Dermis microvascular lymphatic vessel endothelial cell (primary cell): ENCODE measurements at places on chromosomes 6 and 20. TPM values are rescaled to one million over a fixed set of nuclear protein-coding genes. Genes with fewer than 3 reads are reported as not detected.
A peak's percentile ranks its signal among the peaks of the same experiment; 100 is the strongest.

OXT gene
- total RNA-seq, result not detected in 2 replicates

BCLAF1 gene
- total RNA-seq, result 67.3 and 71.1 TPM in 2 replicates

- no peak for DNase-seq
These were observed 213.5 kb upstream of the PLN start for GRCh38 chr6:118334634-118335033.

DLGAP4 gene
- total RNA-seq, result 7.8 and 19.5 TPM in 2 replicates

DNA sequence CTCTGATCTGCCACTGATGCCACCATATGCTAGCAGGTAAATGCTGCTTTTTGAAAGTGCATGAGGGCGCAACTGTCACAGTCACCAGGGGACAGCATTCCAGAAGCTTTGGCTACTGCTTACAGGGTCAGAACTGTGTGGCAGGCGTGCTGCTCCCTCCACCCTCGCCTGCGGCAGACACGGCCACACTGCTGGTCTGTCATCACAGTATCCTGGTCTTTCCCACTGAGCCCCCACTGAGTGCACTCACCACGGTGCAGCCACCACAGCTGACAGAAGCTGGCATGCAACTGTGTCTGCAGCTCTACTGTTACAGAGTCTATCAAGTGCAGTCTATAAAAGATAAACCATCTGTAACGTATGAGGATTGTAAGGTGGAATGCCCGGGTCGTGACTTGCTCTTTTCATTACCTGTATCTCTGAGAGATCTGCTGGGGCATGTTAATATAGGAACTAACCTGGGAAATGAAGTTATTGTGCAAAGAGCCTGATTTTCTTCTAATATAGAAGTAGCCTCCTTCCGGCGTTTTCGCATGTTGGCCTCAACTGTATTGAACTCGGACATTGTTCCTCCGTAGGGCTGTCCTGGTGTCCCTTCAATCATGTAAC, 24.5 kb downstream of the GCLC start:
- no peak for DNase-seq

FAM217A gene
- not detected in 2 replicates for total RNA-seq

SPEF1 gene
- under 0.01 TPM in 1 of 2 replicates, not detected in the other for total RNA-seq

- no peak for DNase-seq
These were observed 13.8 kb downstream of the NQO2 start for GRCh38 chr6:3013486-3013885.

- DNase-seq, result no peak
These were observed 1.9 kb downstream of the AAR2 start for GRCh38 chr20:36238153-36238552.

FOXF2 gene
- not detected in 2 replicates for total RNA-seq

SLC16A10 gene
- total RNA-seq, result under 0.01 TPM in 1 of 2 replicates, not detected in the other

LPIN3 gene
- 0.13 and 0.77 TPM in 2 replicates for total RNA-seq

- DNase-seq, result no peak
These were observed 6.8 kb upstream of the JAG1 start for GRCh38 chr20:10680571-10680970.

DNA sequence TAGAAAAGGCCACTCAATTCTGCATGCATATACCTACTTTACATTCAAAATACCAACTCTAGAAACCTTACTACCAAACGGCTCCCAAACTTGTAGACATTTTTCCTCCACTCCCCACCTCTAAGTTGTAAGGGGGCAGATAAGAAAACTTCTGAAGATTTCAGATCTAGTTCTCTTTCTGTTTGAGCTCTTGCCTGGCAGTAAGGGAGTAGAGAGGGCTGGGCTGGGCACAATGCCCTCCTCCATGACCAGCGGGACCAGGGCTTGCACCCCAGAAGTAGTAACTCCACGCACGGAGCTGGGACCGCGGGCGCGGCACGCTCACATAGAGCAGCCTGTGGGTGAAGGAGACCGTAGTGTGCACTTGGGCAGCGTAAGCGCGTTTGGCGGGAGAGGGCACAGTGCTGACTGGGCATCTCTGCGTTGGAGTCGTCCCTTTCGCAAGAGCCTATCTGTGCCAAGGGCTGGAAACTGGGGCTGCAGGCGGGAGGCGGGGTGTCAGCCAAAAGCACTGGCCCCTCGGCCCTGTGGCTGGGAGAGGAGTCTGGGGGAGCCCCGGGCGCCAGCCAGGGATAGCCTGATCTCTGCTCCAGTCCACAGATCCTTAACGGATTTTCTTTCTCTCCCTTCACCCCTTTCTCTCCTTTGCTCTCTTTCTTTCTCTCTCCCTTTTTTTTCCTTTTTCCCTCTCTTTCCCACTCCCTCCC, 32.4 kb downstream of the PHACTR1 start:
- DNase-seq, result no peak

GRCh38 chr6:36357872-36358225, 21.2 kb upstream of the BNIP5 start:
- DNase-seq, result no peak

DNA sequence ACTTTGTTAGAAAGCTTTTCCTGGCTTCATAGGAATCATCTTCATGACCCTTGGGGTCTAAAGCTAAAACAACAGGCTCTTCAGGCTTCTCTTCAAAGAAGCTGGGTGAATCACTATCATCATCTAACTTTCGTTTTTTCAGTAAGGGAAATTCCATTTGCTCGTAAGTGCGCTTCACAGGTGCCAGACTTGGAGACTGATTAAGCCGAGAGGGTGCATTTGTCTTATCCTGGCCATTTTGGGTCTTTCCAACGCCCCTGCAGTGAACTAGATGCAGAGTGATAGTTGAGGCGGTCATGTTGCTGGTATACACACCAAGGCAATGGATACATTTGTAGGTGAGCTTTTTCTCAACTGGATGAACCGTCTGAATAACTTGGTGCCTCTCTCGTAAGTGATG, 38.8 kb downstream of the ADNP start:
- DNase-seq, result no peak

DNA sequence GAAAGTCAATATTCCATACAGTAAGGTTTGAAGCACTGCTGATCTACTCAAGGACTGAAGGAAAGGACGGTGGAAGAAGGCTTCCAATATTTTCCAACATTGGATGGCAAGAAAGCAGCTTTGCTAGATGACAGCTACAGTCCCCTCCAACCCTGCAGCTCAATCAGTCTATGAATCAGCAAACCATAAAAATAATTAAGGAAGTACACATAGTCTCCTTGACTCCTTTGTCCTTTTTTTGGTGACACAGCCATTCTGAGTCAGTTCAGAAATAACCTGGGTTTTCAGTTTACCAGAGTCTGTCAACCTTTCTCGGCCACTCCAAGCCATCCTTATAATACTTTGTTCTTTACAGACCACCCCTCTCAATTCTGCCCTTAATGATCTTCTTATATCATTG, 232.5 kb downstream of the IBTK start:
- DNase-seq, result peak; percentile 44

GRCh38 chr6:136063096-136063495, 187.0 kb downstream of the MTFR2 start:
- DNase-seq, result no peak

DNA sequence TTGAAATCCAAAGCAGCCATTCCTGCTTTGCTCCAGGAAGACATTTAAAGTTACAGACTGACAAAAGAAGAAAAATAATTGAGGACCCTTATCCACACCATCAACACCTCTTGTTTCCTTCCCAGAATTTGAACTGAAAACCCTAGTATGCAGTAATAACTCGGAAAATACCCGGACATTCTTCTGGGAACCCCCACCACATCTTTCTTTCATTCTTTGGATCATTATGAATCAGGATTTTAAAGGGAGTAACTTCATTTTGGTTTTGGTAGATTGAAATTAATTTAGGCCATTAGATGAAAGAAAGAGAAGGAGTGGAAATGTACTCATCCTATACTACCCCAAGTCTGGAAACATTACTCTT, 213.8 kb upstream of the MARCKS start:
- DNase-seq, result no peak

- peak; percentile 35 for DNase-seq
These were observed 186.5 kb downstream of the PDE7B start for GRCh38 chr6:136037876-136038460.

DNA sequence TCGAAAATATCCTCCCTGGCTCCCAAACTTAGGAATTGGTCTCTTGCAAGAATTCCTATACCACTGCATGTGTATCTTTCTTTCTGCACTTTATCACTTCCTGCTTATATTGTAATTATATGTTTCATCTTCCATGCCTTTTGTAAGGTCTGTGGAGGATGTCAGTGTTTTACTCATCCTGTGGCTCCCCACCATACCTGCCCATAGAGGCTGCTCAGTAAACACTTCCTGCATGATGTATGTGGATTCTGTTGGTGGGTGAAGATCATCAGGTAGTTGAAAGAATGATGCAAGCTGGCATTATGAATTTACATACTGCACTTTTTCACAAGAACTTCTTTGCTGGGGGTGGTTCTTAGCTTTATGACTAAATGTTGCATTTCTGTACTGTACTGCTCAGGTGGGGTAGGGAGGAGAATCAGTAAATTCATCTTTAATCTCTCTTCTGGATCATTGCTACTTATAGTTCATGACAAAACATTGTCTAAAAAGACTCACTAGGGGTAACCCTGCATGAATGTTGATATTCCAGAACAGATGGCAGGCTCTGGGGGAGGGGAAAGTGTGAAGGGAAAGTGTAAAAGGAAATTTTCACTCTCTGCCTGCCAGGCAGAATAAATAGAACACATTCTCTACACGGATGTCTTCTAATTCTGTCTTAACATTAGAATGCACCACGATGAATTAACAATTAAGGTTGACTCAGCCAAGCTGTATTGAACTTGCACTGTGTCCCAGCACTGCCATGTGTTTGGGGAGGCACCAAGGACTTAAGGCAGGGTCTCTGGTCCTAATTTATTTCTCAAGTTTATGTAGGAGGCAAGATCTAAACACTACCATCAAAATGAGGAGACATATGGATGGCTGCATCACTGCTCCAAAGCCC, 36.0 kb upstream of the KLHL31 start:
- no peak for DNase-seq

GRCh38 chr20:64119301-64119680, 11.9 kb upstream of the NPBWR2 start:
- DNase-seq, result no peak

CNBD2 gene
- 5.3 and 5.4 TPM in 2 replicates for total RNA-seq

DNA sequence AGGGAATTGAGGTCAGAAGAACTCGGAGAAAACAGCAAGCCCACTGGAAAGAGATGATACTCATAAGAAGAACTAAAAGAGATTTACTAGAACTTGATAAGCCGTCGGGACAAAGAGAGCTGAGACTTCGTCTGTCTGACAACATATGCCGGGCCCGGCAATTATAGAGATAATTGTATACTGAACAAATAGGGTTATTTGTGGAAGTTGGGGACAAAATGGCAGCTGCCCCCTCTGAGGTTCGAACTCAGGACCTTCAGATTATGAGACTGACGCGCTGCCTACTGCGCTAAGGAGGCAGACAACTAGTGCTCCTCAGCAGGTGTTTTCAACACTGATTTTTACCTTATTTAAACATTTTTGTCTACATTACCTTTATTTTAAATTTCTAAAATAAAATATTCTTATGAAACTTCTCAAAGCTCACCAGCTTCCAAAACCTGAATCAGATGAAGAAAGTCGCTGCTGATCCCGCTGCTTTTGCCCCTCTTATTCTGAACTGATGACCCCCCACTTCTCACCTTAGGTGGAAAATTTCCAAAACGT, 29.3 kb upstream of the TRIM27 start:
- DNase-seq, result peak; percentile 56

HLA-DPB1 gene
- total RNA-seq, result 10.9 and 13.4 TPM in 2 replicates

GRCh38 chr20:11188843-11189603, 515.2 kb upstream of the JAG1 start:
- DNase-seq, result no peak

GRCh38 chr6:91719414-91719813, 1132.5 kb upstream of the MAP3K7 start:
- no peak for DNase-seq

DNA sequence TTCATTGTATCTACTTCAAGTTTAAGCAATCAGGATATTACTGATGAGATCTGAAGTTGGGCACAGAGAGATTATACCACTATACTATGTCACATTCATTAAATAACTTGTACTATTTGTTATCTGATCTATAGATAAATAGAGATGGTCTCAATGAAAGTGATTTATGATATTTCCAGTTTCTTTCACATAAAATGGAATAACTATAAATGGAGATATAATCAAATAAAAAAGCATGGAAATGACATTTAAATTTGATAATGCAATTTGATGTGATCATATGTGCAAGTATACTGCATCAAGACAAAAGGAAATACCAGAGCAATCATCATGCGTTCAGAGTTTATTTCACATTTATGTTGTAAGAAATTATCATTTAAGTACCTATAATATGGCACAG, 368.9 kb downstream of the PKHD1 start:
- no peak for DNase-seq

DNA sequence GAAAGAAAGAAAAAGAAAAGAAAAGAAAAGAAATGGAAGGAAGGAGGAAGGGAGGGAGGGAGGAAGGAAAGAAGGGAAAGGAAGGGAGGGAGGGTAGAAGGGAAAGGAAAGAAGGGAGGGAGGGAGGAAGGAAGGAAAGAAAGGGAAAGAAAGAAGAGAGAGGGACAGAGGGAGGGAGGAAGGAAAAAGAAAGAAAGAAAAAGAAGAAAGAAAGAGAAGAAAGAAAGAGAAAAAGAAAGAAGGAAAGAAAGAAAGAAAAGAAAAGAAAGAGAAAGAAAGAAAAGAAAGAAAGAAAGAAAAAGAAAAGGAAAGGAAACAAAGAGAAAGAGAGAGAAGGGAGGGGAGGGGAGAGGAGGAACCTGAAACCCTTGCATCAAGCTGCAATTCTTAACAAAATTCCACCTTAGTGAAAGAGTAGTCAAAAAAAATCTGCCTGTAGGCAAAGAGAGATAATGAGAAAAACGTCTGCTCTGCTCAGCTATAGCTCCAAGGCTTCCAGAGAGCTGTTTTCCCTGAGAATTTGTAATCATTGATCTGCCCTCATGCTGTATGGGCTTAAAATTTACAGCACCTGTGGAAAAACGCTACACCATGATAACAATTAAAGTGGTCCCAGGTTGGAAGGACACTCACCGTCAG, 16.7 kb upstream of the MYCT1 start:
- no peak for DNase-seq

GRCh38 chr20:47273591-47274235, 82.8 kb downstream of the ZMYND8 start:
- peak; percentile 36 for DNase-seq

FRK gene
- total RNA-seq, result under 0.01 and 0.13 TPM in 2 replicates

CST2 gene
- total RNA-seq, result not detected in 2 replicates

PHACTR3 gene
- 2.4 and 3.2 TPM in 2 replicates for total RNA-seq

DNA sequence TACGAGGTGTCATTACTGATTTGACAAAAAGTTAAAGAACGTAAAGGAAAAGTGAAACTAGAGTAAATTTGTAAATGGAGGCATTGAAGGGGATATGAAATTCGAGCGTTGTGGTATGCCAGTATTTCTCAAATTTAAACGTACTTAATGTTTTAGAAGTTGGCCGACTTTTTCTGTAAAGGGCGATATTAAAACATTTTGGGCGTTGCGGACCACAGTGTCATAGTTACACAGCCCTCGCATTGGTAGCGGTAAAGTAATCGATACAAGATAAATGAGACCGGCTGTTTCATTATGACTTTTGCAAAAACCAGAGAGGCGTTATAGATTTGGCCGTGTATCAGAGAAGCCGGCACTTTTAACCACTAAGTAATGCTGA, 39.6 kb downstream of the OR2B2 start:
- DNase-seq, result no peak

DNA sequence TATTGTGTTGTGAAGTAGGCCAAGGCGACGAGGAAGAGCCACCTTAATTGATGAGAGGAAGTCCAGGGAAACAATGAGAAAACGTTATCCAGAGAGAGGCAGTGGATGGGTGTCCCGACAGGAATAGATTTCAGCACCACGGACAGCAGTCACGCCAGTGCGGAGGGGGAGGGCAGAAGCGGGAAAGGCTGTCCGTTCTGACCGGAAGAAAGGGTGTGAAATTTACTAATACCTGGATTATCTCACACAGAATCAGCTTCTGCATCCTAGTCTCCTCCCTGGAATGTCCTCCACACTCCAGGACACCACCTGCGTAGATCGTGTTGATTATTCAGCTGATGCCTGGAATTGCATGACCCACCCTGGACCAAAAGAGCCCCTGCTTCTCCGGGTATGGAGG, 7.4 kb upstream of the BPIFA3 start:
- peak; percentile 51 for DNase-seq

SYNJ2 gene
- 22.6 and 24.7 TPM in 2 replicates for total RNA-seq
